GM12878 (cell line): ENCODE measurements at places on chromosomes 6 and 20. TPM values are rescaled to one million over a fixed set of nuclear protein-coding genes. Genes with fewer than 3 reads are reported as not detected.

DNA sequence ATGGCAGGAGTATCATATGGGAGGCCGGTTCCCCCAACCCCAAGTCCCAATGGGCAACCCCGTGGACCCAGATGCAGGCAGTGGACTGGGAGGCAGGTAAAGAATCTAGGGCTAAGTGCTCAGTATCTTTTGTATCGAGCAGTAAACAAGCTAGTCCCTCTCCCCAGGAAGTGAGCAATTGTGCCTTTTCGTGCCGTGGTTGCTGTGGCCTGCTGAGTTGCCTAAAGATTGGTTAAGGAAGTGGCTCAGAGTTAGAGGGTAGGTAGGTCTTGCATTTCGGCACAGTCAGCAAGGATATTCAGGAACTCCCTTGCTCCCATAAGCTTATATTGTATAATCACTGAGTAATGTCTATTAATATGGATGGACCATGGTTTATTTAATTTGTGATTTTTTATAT, 1.3 kb upstream of the DNAH8 start:
- H3K36me3 ChIP-seq, result no peaks in the 10 kb centered on the region
- no peak for DNase-seq
- H3K27me3 ChIP-seq, result no peaks in the 10 kb centered on the region
- no peak overlapping the region for H3K4me3 ChIP-seq
- H3K27ac ChIP-seq, result no peak overlapping the region

DNA sequence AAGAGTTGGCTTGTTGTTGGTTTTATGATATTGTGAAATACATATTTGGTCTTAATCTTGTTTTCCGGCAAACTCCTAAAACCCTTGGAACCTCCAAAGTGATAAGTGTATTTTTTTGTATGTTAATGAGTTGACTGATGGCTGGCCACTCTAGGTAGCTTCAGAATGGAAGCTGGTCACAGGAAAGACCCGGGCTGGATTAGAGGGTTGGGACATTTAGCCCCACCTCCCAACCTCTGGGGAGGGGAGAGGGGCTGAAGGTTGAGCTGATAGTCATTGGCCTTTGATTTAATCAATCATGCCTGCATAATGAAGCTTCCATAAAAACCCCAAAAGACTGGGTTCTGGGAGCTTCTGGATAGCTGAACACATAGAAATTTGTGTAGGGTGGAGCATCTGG, 42.7 kb downstream of the SASH1 start:
- H3K4me1 ChIP-seq, result no peaks in the 10 kb centered on the region
- no peaks in the 10 kb centered on the region for H3K36me3 ChIP-seq
- H3K4me3 ChIP-seq, result no peak overlapping the region
- 0 out of 2 replicates have a peak, but pooled peaks cover 1% of the 10 kb centered on the region for H3K27me3 ChIP-seq

DNA sequence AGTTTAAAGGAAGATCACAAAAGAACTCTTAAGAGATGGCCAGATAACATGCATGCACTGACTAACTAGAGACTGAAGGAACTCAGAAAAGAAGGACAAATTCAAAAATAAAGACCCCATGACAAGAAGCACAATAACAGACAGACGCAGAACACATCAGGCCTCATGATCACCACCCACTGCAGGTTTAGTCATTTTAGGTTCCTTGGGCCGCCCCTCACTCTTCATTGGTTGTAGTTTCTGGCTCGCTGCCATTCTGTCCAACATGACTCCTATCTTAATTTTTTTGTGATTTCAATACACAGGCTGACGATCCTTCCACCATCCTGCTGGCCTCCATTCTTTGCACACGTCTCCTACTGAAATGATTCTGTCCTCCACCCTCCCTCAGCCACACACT, 21.6 kb downstream of the STX7 start:
- no peak for DNase-seq
- H3K27me3 ChIP-seq, result no peaks in the 10 kb centered on the region
- peaks cover 42% of the 10 kb centered on the region for H3K4me1 ChIP-seq
- H3K36me3 ChIP-seq, result peaks cover 5% of the 10 kb centered on the region
- peak overlapping the region; percentile 73 for H3K27ac ChIP-seq

GRCh38 chr6:143405373-143406154, 44.9 kb downstream of the ADAT2 start:
- no peaks in the 10 kb centered on the region for H3K27me3 ChIP-seq
- H3K4me1 ChIP-seq, result peaks cover 15% of the 10 kb centered on the region
- H3K4me3 ChIP-seq, result no peak overlapping the region

- H3K4me3 ChIP-seq, result no peak overlapping the region
- no peaks in the 10 kb centered on the region for H3K4me1 ChIP-seq
- no peaks in the 10 kb centered on the region for H3K36me3 ChIP-seq
- H3K27me3 ChIP-seq, result peaks cover 5% of the 10 kb centered on the region; the same call in 1 of the 2 replicates
These were observed 1.8 kb downstream of the PCSK2 start for GRCh38 chr20:17228624-17229061.

DNA sequence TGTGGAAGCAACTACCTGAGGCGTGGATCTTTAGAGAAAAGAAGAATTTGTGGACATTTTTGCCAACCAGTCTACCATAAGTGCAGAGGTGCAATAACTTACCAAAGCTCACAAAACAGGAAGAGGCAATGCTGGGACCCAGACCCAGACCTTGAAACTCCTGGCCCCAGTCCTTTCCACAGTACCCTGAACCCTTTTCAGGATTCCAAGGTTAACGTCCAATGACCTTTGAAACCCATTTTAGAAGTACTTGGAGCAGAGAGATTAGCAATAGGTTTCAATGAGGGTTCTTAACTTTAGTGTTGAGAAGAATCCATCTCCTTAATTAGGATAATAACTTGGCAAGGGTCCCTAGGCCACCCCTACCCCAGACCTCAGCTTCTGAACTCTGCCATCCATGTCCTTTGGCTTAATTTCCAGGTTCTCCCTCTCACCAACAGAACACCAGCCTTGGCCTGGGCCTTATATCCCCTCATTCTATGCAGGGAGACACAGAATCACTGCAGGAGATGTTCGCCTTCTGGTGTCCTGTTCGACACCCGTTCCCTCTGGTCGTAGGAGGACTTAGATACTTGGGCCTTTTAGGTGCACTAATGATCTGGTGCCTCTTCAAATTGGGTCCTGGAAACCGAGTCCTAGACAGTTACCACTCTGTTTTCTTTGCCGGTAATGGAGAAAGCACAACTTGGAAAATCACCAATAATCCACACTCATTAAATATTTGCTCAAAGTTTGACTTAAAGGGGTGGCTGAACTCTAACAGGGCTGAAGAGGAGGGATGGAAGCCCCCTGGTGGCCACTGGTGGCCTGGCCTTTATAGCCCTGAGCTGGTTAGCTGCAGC, 40.6 kb downstream of the ISM1 start:
- H3K4me3 ChIP-seq, result no peak overlapping the region
- DNase-seq, result no peak
- H3K4me1 ChIP-seq, result no peaks in the 10 kb centered on the region
- H3K27me3 ChIP-seq, result no peaks in the 10 kb centered on the region
- H3K36me3 ChIP-seq, result no peaks in the 10 kb centered on the region
- H3K27ac ChIP-seq, result no peak overlapping the region

GRCh38 chr6:69279805-69280204, 517.0 kb downstream of the LMBRD1 start:
- no peaks in the 10 kb centered on the region for H3K4me1 ChIP-seq
- no peak overlapping the region for H3K27ac ChIP-seq
- no peaks in the 10 kb centered on the region for H3K36me3 ChIP-seq
- H3K4me3 ChIP-seq, result no peak overlapping the region

DNA sequence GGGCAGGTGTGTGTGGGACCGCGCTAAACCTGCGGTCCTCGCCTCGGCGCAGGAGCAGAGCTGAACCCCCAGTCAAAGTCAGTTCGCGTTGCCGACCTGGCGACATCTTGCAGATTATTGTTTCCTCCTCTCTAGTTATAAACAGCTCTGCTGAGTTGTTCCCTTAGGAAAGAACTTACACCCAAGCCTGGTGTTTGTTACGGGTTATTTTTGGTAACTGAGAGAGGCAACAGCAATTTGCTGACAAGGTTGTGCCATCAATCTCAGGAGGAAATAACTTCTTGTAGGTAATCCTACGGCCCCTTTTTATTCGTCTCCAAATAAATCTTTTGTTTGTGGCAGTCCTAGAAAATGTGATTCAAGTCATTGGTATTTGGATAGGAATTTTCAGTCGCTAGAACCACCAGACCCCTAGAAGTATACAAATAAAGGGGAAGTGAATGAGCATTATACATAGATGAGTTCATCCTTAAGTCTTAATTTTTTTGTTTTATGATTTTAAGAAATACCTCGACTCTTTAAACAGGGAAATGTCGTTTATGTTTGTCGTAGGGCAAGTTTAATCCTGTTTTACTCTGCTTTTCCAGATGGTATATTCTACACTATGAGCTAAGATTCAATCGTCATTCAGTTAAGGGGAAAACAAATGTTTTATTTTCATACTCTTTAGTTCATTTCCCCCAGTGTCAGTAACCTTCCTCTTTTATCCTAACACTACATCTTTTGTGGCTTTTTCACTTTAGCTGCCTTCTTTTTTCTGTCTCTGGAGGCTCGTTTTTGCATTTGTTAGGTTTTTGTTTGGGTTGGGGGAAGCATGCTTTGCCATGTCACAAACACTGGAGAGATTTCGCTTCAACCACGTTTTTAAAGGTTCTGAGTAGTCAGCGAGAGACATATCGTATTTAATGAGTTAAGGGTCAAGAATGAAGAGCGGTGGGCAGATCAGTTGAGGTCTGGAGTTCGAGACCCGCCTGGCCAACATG, 1.2 kb downstream of the PM20D2 start:
- H3K27ac ChIP-seq, result peak overlapping the region; percentile 75
- no peaks in the 10 kb centered on the region for H3K36me3 ChIP-seq
- peak overlapping the region; percentile 71 for H3K4me3 ChIP-seq
- H3K4me1 ChIP-seq, result peaks cover 16% of the 10 kb centered on the region
- no peak for DNase-seq
- H3K27me3 ChIP-seq, result no peaks in the 10 kb centered on the region

DNA sequence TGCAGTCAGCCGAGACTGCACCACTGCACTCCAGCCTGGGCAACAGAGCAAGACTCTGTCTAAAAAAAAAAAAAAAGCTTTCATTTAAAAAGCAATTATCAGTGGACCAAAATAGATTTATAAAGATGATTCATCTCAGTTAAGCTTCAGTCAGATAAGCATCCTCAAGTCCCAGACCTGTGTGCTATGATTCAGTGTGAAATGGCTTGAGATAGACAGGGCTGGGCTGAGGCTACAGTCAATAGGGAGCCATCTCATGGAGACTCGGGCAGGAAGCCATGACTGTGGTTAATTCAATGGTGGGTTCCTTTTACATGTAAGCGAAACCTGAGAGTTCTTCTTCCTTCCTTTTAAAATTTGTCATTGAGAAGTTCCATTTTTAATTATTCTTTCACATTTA, 276.0 kb downstream of the TFAP2A start:
- H3K36me3 ChIP-seq, result no peaks in the 10 kb centered on the region
- no peaks in the 10 kb centered on the region for H3K4me1 ChIP-seq
- DNase-seq, result no peak
- no peak overlapping the region for H3K4me3 ChIP-seq

DNA sequence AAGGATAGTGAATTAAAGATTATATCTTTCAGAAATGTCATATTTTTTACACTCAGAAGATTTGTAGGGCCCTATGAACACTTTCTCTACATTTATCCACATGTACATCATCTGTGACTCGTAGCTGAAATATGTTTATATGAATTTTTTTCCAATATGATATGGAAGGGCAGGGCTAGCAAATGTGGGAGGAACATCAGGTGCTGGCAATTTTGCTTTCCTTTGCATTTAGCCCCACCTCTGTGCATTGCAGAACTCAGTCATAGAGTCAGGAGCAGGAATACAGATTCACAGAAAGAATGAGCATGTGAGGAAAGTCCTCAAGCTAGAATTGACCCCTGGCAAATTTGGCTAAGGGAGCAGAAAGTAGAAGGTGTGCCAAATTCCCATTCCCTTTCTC, 129.9 kb downstream of the CRYBG1 start:
- no peak for DNase-seq
- no peaks in the 10 kb centered on the region for H3K36me3 ChIP-seq
- H3K27me3 ChIP-seq, result no peaks in the 10 kb centered on the region
- no peak overlapping the region for H3K4me3 ChIP-seq
- no peak overlapping the region for H3K27ac ChIP-seq
- H3K4me1 ChIP-seq, result no peaks in the 10 kb centered on the region

DNA sequence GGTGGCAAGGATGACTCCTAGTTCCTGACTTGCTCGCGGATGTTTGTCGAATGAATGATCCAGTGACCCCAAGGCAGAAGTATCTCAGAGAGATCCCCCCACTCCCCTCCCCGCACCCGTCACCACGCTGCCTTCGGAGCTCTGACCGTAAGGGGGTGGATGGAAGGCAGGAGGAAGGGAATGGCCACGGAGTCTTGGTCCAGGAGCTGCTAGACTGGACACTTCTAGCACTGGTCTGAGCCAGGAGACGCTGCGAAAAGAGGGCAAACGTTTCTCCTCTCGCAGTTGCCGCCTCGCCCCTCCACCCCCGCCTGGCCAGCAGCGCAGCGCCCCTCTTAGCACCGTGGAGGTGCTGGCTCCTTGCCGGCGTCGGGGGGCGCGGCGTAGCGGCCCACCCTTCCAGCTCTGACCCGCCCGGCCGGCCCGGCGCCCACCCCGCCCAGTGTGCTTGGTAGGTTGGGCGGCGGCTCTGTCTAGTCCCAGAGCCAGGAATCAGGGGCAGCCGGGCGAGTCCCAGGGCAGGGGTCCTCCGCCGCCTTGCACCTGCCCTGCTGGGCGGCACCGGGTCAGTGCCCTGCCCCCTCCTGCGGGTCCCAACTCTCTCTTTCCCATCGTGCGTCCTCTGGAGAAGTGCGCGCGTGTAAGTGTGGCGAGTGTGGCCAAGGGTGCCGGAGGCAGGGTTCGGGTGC, 2.4 kb upstream of the DBNDD2 start:
- H3K4me3 ChIP-seq, result peak overlapping the region; percentile 57
- DNase-seq, result no peak
- peaks cover 6% of the 10 kb centered on the region; the same call in 1 of the 2 replicates for H3K27me3 ChIP-seq
- H3K36me3 ChIP-seq, result no peaks in the 10 kb centered on the region
- 0 out of 2 replicates have a peak, but pooled peaks cover 3% of the 10 kb centered on the region for H3K4me1 ChIP-seq
- H3K27ac ChIP-seq, result no peak overlapping the region

GRCh38 chr6:146620655-146621054, 21.9 kb downstream of the ADGB start:
- no peak overlapping the region for H3K27ac ChIP-seq
- no peaks in the 10 kb centered on the region for H3K27me3 ChIP-seq
- DNase-seq, result no peak
- H3K36me3 ChIP-seq, result no peaks in the 10 kb centered on the region

- no peak overlapping the region for H3K4me3 ChIP-seq
- no peak overlapping the region for H3K27ac ChIP-seq
- peak; percentile 33 for DNase-seq
- no peaks in the 10 kb centered on the region for H3K27me3 ChIP-seq
- H3K36me3 ChIP-seq, result no peaks in the 10 kb centered on the region
These were observed 130.1 kb upstream of the ASCC3 start for GRCh38 chr6:101011186-101011585.

The DOK5 gene
- not detected in 2 replicates for total RNA-seq

The TRIM10 gene
- total RNA-seq, result not detected in 2 replicates

The LAMA4 gene
- total RNA-seq, result 0.21 and 0.27 TPM in 2 replicates

The NKX2-4 gene
- not detected in 2 replicates for total RNA-seq

The NRSN2 gene
- total RNA-seq, result 21.9 and 24.7 TPM in 2 replicates

The RBBP8NL gene
- total RNA-seq, result not detected in 2 replicates
